Left lung (tissue), 14 donors: ENCODE measurements at places on chromosomes 4 and X.

- DNase-seq = no peak
Measured at GRCh38 chr4:29311247-29311646, 1408.9 kb upstream of the PCDH7 start.

GRCh38 chr4:41857226-41857641 is 78.0 kb upstream of the TMEM33 start:
- DNase-seq = no peak

- DNase-seq = no peak
Measured at GRCh38 chrX:68634649-68635227, 12.7 kb upstream of the STARD8 start.

- peak; percentile 93 for DNase-seq
Measured at GRCh38 chrX:149539283-149540130, 1.3 kb upstream of the EOLA1 start.

DNA sequence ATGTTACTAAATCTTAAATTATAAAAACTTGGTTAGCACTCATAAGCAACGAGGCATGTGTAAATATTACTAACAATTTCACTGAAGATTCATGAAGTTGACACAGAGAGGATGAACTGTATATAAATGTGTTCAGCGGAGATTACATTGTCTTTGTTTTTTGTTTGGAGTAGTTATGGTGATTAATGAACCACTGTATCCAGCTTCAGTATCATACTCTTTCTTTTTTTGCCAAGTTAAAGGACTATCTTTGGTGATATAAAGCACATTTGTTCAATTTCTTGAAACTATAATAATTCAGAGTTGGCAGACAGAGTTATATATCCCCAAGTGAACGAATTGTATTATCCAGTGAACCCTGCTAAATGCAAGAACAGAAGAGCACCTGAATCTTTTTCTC is 497.6 kb downstream of the CCSER1 start:
- DNase-seq = no peak

DNA sequence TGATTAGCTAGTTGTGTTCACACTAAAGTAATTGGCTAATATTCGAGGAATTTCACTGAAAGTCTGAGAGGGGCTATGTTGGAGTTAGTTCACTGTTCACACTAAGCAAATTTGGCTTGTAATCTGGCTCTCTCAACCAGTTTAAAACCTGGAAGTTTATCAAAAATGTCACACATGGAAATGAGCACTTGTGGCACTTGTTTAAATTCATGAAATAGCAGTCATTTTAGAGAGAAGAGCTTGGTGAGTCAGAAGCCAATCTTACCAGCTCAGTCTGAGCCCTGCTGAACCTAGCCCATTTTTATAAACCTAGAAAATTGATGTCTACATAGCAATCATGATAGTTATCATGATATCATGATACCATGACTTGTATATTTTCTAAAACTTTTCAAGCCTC is 90.7 kb upstream of the JADE1 start:
- DNase-seq = no peak

GRCh38 chrX:71181558-71181909 is 36.9 kb downstream of the NLGN3 start:
- DNase-seq = no peak

- no peak for DNase-seq
Measured at GRCh38 chr4:23770011-23770410, 119.8 kb downstream of the PPARGC1A start.

GRCh38 chrX:117400005-117400404 is 716.6 kb downstream of the KLHL13 start:
- DNase-seq = no peak

DNA sequence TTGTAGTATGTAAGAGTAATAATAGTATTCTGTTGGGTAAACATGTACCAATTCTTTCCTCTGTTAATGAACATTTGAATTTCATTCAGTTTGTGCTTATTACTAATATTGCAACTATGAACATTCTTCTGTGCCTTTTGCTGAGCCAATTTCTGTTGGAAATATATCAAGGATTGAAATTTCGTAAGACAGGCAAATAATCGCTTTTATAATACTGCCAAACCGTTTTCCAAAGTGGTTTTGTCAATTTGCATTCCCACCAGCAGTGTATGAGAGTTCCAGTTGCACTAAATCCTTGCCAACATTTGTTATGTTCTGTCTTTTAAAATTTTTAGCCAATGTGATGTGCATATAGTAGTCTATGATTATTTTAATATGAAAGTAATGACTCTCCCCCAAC is 38.6 kb downstream of the MAGEB17 start:
- no peak for DNase-seq

GRCh38 chr4:15636818-15637217 is 18.3 kb downstream of the FBXL5 start:
- DNase-seq = no peak

DNA sequence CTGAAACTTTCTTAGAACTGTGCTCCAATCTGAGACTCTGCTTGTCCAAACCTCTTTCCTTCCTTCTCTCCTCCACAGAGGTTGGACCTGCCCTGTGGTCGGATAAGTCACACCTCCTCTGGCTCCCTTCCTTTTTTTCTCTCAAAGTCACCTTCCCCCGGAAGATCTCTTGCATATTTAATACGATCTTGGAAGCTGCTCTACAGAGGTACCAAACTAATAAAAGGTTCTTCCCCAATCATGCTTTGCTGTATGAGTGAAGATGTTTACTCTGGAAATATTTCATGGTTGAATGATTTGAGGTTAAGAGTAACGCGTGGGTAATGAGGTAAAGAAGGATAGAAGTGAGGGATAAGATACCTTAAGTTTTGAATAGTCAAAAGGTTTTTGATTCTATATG is 166.0 kb downstream of the ATG4A start:
- no peak for DNase-seq

DNA sequence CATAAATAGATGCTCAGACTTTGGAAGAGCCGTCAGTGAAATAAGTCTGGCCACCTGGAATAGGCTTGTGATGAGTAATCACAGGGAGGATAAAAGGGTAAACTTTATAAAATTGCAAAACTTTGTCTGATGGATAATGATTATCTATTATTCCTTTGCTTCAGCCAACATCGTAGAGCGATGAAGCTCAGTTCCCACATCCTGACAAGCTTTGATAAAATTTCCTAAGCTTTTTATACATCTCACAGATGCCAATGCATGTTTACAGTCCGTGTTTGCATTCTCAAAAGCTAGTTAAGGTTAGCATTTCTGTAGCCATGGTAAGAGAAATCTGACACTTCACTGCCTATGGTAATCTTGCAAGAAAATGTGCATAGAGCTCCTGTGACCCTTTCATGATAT is 15.4 kb upstream of the UGDH start:
- no peak for DNase-seq

GRCh38 chr4:163858515-163858914 is 364.0 kb downstream of the TMA16 start:
- DNase-seq = no peak

- no peak for DNase-seq
Measured at GRCh38 chr4:125070861-125071260, 243.9 kb upstream of the FAT4 start.

DNA sequence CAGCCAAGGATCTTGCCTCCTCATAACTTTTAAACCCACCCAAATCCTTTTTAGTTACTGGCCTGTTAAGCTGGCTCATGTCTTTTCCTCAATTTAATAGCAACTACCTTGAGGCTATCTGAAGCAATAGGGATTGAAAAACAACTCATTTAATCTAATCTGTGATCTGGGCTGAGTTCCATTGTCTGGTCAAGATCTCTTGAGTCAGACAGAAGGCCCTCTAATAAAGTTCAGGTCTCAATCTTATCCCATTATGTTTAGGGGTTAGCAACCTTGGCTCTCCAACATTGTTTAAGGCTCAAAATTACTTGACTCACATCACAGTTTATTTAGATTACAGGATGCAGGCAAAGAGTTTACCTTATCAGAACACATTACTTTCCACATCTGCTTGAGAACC is 436.1 kb downstream of the ANKRD50 start:
- DNase-seq = no peak

DNA sequence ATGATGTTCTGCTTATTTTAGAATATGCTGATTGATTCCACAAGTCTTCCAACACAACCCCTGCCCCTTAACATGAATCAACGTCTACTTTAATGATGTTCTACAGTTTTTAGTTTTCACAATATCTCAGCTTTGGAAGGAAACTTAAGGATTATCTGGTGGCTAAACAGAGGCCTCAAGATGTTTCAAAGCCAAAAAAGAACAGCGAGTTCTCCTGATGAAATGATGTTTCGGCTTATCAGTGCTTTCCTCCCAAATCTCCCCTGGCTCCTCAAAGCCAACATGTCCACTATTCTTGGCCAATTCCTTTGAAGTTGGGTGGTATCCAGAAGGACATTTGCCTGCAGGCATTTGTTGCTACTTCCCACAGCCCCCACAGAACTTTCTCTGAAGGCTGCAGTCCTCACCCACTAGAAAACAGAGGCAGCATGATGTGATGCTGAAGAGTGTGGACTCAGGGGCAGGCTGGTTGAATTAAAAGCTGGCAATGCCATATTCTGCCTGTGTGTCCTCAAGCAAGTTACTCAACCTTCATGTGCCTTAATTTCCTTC is 87.3 kb downstream of the ADGRG4 start:
- DNase-seq = no peak

GRCh38 chr4:65943076-65943475 is 272.8 kb upstream of the EPHA5 start:
- no peak for DNase-seq

DNA sequence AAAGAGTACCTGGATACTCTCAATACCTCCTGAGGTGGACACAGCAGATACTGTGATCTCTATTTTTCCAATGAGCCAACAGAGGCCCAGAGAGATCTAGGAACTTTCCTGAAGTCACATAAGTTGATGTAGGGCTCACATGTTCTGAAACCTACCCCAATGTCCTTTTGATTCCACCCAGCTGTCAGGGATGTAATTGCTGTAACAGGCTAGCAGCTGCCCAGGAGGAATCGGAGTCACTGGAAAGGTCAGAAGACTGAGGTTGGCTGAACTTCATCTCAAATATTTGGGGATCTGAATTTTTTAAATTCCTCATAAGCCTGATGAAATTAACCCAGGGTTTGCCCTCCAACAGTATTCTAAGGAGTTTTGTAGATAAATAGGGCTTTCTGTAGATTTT is 52.5 kb upstream of the PROM1 start:
- DNase-seq = no peak

DNA sequence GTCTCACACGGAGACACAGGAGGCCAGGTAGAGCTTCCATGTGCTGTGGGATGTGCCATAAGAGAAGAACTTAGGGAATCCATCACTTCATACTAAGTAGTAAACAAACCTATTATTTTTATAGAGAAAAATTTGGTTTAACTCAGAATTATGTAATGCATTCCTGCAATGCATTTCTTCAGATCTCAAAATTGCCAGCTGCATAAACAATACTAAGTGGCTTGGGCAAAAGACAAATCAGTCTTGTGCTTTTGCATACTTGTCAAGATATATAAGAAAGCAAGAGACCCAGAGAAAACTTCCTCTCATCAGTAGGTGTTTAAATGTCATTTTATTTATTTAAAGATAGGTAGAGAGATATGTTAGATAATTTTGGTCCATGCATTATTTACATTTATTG is 382.1 kb upstream of the CTSO start:
- no peak for DNase-seq

DNA sequence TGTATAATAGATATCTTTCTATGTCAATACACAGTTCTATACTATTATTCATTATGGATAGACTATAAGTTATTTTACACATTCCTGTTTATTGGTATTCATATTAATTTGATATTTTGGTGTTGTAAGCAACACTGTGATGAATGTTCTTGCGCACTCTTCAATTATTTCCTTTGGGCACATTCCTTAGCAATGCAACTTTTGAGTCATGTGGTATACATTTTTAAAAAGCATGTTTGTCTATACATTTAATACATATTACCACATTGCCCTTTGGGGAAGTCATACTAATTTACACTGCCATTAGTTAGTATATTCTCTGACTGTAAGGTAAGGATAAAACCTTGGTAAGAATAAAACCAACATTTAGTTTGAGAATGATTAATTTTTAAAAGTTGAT is 21.0 kb downstream of the FRAS1 start:
- no peak for DNase-seq

DNA sequence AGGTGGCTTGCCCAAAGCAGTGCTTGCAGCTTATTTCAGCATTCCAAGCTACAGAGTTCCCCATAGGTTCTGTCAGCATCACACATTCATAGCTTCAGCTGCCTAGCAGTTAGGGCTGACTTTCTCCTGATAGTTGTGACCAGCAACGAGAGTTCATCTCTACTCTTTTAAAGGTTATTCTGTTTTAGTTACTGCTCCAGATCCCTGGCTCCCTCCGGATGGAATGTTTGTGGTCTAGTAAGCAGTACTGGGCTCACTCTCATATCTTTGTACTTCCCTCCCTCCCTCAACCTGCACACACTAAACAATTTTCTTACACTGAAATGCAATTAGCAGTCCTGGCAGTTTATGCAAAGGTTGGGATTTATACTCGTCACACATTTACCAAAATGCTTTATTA is 43.9 kb downstream of the PTTG2 start:
- DNase-seq = no peak
